Jurkat, Clone E6-1 (cell line): ENCODE measurements at places on chromosomes 7 and 10.

DNA sequence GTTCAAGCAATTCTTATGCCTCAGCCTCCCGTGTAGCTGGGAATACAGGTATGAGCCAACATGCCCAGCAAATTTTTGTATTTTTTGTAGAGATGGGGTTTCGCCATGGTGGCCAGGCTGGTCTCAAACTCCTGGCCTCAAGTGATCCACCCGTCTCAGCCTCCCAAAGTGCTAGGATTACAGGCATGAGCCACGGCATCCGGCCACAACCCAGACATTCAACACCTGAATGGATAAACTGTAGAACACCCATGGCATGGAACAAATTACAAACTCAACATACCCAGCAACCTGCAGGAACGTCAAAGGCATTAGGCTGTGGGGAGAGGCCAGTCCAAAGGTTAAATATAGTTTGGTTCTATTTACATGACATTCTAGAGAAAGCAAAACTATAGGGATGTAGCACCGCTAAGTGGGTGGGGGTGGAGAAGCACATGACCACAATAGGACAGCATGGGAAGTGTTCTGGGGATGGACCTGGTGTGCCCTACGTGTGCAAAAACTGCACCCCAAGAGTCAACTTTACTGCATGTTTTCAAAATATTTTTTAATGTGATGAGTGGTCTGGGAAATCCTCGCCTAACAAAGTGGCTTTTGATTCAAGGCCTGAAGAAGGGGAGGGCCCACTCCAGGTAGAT is 6.5 kb upstream of the PGAM2 start:
- DNase-seq = no peak

DNA sequence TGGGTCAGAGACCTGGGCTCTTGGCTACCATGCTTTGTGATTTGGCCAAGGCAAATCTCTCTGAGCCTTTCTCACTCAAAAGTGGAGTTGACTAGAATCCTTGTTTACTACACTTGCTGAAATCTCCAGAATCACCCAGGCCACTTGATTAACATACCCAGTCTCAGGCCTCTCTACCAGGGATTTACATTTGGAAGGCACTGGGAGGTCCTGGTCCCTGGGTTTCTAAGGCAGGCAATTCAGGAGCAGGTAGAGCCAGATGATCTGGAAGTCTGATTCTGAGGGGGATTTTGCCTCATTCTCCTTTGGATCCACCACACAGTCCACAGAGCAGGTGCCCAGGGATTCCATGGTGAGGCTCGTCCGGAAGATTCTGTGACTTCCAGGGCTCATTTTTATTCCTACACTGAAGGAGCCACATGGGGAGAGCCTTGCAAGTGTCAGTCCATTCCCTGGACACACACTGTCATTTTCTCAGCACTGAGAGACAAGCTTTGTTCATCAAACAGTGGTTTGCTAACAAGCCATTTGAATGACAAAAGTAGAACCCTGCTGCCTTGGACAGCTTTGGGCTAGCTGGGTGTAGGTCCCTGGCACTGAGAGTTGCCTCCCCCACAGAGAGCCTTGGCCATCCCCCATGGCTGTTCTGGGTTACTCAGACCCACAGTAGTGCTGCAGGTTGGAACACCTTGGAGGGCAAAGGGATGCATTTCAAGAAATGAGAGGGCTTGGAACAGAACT is 74.2 kb downstream of the NOC3L start:
- no peak for DNase-seq

GRCh38 chr7:106069471-106070200 is 42.5 kb downstream of the SYPL1 start:
- DNase-seq = no peak

DNA sequence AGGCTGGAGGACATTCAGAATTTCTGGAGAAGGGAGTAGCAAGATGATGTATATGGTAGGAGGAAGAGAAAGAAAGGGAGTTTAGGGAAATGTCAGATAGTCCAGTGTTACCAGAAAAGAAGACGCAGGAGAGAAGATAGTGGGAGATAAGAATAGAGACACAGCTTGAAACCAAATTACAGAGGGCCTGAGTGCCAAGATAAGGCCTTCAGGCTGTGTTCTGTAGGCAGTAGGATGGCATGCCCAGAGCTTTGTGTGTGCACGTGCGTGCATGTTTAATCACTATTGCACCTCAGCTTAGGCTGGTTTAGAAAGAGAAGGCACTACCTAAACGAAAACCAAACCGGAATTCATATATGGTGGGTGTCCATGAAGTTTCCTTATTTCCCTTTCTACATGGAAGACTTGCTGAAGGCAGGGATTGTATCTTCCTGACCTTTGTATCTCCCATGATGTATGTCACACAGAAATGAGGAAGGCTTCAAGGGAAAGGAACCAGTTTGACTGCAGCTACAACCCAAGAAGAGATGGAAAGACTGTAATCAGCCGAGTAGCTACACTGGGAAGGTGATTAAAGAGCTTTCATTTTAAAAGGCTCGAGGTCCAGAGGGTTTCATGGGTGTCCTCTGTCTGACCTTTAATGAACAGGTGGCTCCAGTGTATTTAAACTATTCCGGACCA is 35.8 kb upstream of the BHLHA15 start:
- no peak for DNase-seq

GRCh38 chr7:135714534-135715009 is 13.4 kb downstream of the SLC13A4 start:
- DNase-seq = no peak

GRCh38 chr7:33854801-33855350 is 50.5 kb upstream of the BMPER start:
- no peak for DNase-seq

DNA sequence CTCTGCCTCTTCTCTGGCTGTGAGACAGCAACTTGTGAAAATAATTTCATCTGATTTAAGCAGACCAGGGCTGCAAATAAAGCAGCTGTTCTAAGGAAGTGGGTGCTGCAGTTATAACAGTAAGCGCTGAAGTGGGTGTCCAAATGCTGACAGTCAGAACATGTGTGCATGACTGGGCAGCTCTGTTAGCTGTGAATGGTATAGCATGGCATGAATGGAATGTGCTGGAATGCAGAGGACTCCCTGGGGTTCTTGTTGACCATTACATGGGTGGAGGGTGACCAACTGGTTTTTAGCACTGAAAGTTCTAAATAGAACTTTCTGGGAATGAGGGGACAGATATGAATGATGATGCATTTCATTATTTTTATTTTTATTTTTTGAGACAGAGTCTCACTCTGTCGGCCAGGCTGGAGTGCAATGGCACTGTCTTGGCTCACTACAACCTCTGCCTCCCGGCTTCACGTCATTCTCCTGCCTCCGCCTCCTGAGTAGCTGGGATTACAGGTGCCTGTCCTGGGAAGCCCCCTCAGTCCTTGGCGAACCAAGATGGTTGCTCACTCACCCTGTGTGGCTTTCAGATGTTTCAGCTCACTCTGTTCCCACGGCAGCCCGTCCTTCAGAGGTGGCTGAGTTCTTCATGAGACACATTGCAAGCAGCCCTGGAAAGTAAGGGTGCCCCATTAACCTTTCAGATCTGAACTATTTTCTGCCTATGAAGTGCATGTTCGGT is 319.8 kb upstream of the PHYHIPL start:
- no peak for DNase-seq

- no peak for DNase-seq
Observed at GRCh38 chr10:6305401-6306321, 102.9 kb downstream of the PFKFB3 start.

GRCh38 chr7:32496052-32496813 is 944 bp downstream of the AVL9 start:
- peak; percentile 18 for DNase-seq

- no peak for DNase-seq
Observed at GRCh38 chr7:67571026-67571545, 574.5 kb downstream of the TYW1 start.

GRCh38 chr10:77643795-77644468 is 6.3 kb upstream of the KCNMA1 start:
- DNase-seq = peak; percentile 50

DNA sequence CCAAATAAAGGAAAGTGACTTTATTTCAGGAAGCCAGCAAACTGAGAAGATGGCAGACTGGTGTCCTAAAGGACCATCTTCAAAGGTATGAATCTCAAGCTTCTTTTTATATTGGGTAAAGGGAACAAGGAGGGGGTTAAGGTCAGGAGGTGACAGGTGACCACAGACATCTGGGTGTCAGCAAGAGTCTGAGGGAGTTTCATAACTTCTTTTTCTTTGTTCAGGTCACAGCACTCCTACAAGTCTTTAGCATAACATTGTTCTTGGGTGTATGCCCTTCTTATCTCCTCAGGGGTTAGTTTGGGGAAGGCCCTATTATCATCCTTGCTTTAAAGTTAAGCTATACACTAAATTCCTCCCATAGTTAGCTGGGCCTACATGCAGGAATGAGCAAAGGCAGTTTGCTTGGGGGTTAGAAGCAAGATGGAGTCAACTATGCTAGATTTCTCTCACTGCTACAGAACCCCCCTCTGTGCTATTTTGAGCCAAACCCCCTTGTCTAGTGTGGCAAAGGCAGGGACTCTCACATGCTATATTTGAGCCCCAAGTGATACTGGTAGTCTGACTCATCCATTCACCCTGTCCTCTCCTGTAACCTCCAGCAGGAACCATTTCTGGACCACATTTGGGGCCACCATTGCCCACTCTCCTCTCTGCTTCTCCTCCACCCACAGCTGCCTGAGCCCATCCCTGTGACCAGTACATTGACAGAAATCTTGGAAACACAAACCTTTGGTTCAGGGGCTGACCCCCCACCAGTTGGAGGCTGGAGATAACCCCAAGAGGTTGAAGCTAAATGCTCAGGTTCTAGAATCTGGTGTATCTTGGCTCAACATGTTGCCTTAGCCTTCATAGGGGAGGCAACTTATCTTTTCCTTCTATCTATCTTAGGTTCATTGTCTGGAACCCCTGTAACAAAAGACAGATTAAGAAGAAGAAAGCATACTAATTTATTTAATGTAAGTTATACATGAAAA is 55.5 kb upstream of the LRGUK start:
- DNase-seq = no peak

GRCh38 chr7:151699928-151700319 is 177.0 kb downstream of the PRKAG2 start:
- DNase-seq = no peak

DNA sequence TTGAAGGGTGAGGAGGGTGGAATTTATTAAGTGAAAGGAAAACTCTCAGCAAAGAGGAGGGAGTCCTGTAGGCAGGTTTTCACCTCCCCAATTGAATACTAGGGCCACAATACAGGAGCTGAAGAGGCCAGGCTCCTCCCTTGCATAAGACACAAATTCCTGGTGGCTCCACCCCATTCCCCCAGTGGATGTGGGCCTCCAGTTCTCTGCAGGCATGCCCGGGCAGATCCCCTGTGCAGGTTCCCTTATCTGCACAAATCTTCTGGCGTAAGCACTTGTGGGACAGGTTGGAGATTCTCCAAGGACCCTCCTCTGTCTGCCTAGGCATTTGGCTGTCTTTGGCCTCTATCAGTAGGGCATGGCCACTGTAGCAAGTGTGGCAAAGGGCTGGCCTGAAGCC is 847.1 kb upstream of the MBL2 start:
- DNase-seq = no peak

- no peak for DNase-seq
Observed at GRCh38 chr10:132199268-132199853, 12.6 kb downstream of the DPYSL4 start.

DNA sequence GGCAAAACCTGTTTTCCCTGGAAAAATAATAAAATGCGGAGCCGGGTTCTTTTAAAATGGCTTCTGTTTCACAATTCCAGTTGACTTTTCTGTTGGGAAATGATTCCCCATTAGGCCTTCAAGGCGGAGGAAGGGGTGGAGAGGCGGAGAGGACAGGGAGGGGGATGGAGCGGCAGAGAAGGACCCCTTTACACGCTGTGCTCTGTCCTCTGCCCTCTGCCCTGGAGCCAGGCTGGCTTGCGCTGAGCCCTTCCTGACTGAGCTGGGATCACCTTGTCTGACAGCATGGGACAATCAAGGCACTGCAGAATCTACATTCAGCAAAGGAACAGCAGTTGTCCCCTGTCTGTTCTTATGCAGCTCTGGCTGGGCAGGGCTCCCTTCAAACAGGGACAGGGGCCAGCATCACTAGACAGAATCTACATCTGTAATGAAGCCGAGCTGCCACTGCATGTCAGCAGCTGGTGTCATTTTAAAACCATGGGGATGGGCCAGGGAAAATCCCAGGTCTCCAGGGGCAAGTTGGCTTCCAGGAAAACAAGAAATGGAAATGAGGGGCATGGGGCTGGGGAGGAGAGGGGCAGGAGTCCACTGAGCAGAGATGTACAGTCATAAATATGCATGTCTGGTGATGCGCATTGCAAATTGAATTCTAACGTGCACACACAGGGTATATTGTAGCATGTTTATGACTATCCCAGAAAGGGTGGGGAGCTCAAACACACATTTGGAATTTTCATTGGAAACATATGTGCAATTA is 120.0 kb downstream of the MKX start:
- no peak for DNase-seq

GRCh38 chr7:696812-697551 is 29.5 kb upstream of the DNAAF5 start:
- no peak for DNase-seq

DNA sequence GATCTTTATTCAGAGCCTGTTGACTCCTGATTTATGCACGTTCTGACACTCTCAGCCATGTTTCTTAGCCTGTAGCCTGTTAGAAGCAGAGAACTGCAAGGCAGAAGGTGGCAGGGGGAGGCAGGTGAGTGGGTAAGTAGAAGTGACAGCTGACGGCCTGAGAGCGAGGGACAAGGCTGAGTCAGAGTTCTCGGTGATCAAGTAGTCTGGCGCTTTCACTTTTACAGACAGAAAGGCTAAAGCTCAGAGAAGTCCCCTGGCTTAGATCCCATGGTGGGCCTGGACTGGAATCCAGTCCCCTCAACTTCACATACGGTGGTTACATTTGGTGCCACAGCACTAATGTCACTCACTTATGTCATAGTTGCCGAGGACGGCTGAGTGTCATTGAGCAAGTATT is 139.0 kb downstream of the TACC2 start:
- DNase-seq = no peak

GRCh38 chr10:110323503-110323902 is 18.8 kb upstream of the SMNDC1 start:
- DNase-seq = no peak

GRCh38 chr10:78236416-78237015 is 202.9 kb downstream of the RPS24 start:
- DNase-seq = no peak

DNA sequence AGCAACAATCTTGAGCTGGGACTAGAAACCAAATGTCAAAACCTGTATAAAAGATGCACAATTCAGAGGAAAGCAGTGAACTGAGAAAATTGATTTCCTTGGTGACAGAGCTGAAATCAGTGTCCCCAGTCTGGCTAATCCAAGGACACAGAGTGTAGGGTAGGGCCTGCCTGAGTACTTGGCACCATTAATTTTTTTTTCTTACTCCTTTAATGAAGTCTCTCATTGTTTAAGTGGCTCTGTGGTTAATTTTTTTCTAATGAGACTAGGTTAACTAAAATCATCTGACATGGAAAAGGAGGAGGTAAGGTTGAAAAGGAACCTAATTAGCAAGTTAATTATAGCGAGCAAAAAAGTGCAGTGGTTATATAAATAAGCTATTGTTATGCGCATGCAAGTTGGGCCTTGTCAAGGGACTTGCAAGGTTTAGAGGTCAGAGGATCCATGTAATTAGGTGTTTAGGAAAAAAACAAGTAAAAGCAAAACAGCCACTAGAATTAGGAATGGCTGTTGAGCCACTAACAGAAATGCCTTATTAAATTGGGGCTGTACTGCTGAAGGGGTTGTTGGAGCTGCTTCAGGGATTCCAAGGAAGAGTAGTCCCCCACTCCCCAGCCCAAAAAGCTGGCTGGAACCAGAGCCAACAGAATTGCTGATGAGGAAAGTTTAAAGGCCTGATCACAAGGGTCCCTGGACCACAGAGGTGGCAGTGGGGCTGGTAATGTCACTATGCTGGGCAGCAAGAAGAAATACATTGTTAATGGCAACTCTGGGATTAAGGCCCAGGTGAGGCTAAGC is 58.9 kb upstream of the STRIP2 start:
- DNase-seq = no peak
